ENCODE measurements at places on chromosomes 3 and 15.

- H3K27ac ChIP-seq, result no peak overlapping the region
- no peak overlapping the region for H3K4me3 ChIP-seq
- no peaks in the 10 kb centered on the region for H3K27me3 ChIP-seq
- no peaks in the 10 kb centered on the region for H3K4me1 ChIP-seq
- no peaks in the 10 kb centered on the region for H3K36me3 ChIP-seq
- no peak for DNase-seq
These were observed 51.8 kb upstream of the RFX7 start for GRCh38 chr15:56295433-56295832.

DNA sequence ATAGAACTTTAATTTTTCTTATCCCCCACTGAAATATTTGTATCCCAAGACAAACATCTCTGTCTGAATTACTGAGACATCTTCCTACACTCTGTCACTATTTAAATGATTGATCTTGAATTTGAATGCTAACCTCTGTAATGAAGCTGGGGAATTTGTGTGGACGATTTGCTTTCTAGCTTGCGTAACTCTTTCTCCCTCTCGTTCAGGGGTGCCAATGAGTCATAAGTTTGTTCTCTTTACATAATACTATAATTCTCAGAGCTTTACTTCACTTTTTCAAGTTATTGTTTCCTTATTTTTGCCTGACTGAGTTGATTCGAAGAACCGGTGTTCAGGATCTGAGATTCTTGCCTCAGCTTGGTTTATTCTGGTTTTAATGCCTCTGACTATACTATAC lies 783.3 kb upstream of the CADM2 start:
- no peaks in the 10 kb centered on the region for H3K36me3 ChIP-seq
- H3K4me3 ChIP-seq, result no peak overlapping the region
- H3K27me3 ChIP-seq, result no peaks in the 10 kb centered on the region
- H3K4me1 ChIP-seq, result no peaks in the 10 kb centered on the region

GRCh38 chr3:190497811-190498210 lies 16.1 kb upstream of the IL1RAP start:
- H3K27ac ChIP-seq, result no peak overlapping the region
- no peak for DNase-seq
- no peaks in the 10 kb centered on the region for H3K4me1 ChIP-seq
- H3K4me3 ChIP-seq, result no peak overlapping the region

DNA sequence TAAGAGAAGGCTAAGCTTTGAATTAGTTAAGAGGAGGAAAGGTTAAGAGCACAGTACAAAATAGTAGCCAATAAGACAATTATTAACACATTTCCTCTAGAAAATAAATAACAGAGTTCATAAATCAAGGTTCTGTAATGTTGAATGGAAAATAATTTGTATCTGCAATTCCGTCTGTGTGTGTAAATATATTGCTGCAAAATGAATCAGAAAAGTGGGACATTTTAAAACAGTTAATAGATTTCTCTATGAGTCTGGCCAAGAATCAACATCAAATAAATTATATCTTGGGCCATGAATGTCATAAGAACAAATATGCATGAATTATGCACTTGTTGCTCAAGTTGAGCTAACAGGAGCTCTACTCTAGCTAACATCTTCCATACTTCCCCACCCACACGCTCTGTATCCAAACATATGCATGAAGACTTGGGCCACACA lies 14.2 kb upstream of the SUCNR1 start:
- H3K4me3 ChIP-seq, result no peak overlapping the region
- H3K4me1 ChIP-seq, result peaks cover 17% of the 10 kb centered on the region
- DNase-seq, result no peak
- peak overlapping the region; percentile 63 for H3K27ac ChIP-seq

- no peaks in the 10 kb centered on the region for H3K36me3 ChIP-seq
- H3K27ac ChIP-seq, result no peak overlapping the region
- peak; percentile 70 for DNase-seq
- peaks cover 11% of the 10 kb centered on the region for H3K4me1 ChIP-seq
These were observed 43.6 kb upstream of the KLF13 start for GRCh38 chr15:31283043-31283442.

- DNase-seq, result no peak
- H3K27me3 ChIP-seq, result no peaks in the 10 kb centered on the region
- H3K4me1 ChIP-seq, result peaks cover 2% of the 10 kb centered on the region
- no peak overlapping the region for H3K27ac ChIP-seq
These were observed 51.2 kb downstream of the MDFIC2 start for GRCh38 chr3:70261283-70261682.

Measured in liver (tissue), 10 donors.